Chondrocyte (in vitro differentiated cells): ENCODE measurements at places on chromosomes 4 and X.
A peak's percentile ranks its signal among the peaks of the same experiment; 100 is the strongest.

GRCh38 chr4:79756140-79756895, 316.7 kb downstream of the ANTXR2 start:
- no peak for DNase-seq
- H3K36me3 ChIP-seq = no peaks in the 10 kb centered on the region
- H3K4me3 ChIP-seq = no peak overlapping the region
- no peak overlapping the region for H3K27ac ChIP-seq
- H3K27me3 ChIP-seq = peaks cover 2% of the 10 kb centered on the region

- H3K4me1 ChIP-seq = peaks cover 6% of the 10 kb centered on the region
- H3K4me3 ChIP-seq = no peak overlapping the region
- H3K36me3 ChIP-seq = no peaks in the 10 kb centered on the region
- no peak overlapping the region for H3K27ac ChIP-seq
- DNase-seq = peak; percentile 68
These were observed 59.3 kb downstream of the ADRA2C start for GRCh38 chr4:3825530-3825929.

DNA sequence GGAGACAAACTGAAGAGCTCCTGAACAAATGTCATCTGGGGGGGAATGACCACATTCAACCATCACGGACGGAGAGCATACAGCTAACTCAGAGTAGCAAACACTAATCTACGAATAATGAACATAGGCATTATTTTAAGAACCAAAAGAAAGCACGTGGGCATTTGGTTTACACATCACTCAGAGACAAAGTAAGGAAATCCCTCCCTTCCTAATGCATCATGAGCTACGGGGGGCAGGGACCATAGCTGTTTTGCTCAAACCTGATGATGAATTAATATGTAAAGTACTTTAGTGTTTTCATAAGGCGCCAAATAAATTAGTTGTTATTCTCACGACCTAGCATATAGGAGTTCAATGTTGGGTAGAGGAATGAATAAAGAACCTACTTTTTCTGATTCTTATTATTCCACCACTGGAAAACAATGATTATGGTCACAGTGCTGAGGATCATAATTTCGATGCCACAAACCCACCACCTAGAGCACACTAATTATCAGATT, 11.7 kb upstream of the TMEM156 start:
- peak overlapping the region; percentile 85 for H3K27ac ChIP-seq
- no peak for DNase-seq
- no peaks in the 10 kb centered on the region for H3K27me3 ChIP-seq
- H3K4me3 ChIP-seq = peak overlapping the region; percentile 77
- H3K36me3 ChIP-seq = no peaks in the 10 kb centered on the region
- H3K4me1 ChIP-seq = peaks cover 58% of the 10 kb centered on the region

DNA sequence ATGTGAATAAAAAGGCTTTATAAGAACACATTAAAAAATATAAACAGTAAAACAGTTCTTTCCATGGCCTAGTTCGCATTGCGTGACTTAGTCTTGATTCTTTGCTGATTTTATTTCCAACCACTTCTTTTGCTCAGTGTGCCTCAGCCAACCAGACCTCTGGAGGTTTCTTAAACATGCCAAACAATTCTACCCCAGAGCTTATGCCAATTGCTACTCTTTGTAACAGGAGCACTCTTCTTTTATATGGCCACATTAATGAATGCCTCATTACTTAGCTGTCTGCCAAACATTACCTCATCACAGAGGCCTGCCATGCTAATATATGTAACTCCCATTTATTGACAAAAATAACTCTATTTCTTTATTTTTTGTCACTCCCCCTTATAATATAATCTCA, 202.3 kb downstream of the NDST4 start:
- H3K27me3 ChIP-seq = no peaks in the 10 kb centered on the region
- DNase-seq = no peak
- no peaks in the 10 kb centered on the region for H3K36me3 ChIP-seq
- H3K4me3 ChIP-seq = no peak overlapping the region
- H3K27ac ChIP-seq = no peak overlapping the region

DNA sequence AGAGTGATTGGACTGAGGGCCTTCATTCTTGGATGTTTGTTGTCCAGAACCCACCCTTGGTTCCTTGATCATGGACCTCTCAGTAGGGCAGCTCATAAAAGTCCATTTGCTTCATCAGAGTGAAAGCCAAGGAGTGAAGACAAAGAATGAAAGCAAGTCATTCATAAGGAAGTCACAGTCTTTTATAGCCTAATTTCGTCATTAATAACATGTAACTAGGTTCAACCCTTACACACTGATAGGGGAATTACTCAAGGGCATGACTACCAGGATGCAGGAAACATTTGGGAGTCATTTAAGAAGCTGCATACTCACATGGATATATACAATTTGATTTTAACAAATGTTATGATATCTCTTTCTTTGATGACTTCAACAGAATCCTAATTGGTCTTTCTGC, 95.2 kb downstream of the RPA4 start:
- no peak for DNase-seq
- H3K27ac ChIP-seq = no peak overlapping the region
- no peak overlapping the region for H3K4me3 ChIP-seq
- H3K36me3 ChIP-seq = no peaks in the 10 kb centered on the region
- H3K27me3 ChIP-seq = no peaks in the 10 kb centered on the region

DNA sequence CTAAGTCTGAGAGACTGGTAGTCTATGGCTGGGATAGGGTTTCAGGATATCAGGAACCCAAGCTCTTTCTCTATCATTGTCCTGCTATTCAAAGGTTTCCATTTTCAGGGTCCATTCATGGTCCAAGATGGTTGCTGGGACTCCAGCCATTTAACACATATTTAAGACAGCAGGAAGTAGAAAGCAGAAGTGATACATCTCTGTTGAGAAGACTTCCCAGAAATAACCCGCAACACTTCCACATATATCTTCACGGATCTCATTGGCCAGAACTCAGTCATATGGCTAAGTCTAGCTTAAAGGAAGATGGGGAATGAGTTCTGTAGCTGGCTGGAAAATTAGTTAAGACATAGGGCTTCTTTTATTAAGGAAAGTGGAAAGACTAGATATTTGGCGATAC, 23.8 kb downstream of the CTSO start:
- H3K36me3 ChIP-seq = peaks cover 11% of the 10 kb centered on the region
- DNase-seq = no peak
- no peaks in the 10 kb centered on the region for H3K4me1 ChIP-seq
- peaks cover 3% of the 10 kb centered on the region for H3K27me3 ChIP-seq
- H3K4me3 ChIP-seq = no peak overlapping the region
- H3K27ac ChIP-seq = no peak overlapping the region

DNA sequence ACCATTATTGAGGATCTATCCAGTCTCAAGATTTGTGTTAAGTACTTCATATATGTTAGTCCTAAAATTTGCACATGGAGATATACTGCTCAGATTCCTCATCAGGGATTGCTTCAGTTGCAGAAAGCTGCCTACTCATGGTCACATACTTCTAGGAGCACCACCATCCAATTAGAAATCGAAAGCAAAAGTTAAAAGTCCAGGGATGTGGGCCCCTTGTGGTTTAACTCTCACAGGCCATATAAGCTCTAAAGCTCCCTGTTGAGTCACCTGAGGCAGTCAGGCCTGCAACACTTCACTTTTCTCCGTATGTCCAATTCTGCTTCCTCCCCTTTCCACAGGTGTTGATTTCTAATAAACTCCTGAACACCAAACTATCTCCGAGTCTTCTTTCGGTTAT, 84.2 kb downstream of the CNOT6L start:
- peaks cover 4% of the 10 kb centered on the region for H3K4me1 ChIP-seq
- H3K4me3 ChIP-seq = no peak overlapping the region
- H3K27me3 ChIP-seq = no peaks in the 10 kb centered on the region

GRCh38 chr4:10803713-10804343, 119.3 kb upstream of the CLNK start:
- H3K4me3 ChIP-seq = no peak overlapping the region
- DNase-seq = no peak
- no peaks in the 10 kb centered on the region for H3K4me1 ChIP-seq
- H3K36me3 ChIP-seq = no peaks in the 10 kb centered on the region

DNA sequence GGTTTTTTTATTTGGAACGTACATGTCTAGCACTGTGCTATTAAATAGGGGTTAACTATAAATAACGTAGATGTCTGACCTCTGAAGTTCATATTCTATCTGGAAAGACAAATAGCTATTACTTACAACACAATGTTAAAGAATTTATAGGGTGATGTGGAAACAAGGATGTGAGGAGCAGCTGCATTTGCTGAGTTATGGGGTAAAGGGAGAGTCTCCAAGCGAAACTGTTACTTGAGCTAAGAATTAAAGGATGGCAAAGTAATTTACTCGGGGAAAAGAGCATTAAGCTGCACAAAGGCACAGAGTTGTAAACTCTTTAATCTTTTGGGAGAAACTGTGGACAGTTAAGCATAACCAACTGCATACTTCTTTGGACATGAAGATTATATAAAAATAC, 117.7 kb downstream of the FSTL5 start:
- no peaks in the 10 kb centered on the region for H3K36me3 ChIP-seq
- H3K4me3 ChIP-seq = no peak overlapping the region
- no peak overlapping the region for H3K27ac ChIP-seq
- H3K4me1 ChIP-seq = no peaks in the 10 kb centered on the region
